NCI-H1436 treated with DMSO at 0.1 percent for 48 hours (cell line): ENCODE measurements at places on chromosomes 12 and 14.
A peak's percentile ranks its signal among the peaks of the same experiment; 100 is the strongest.

- no peak for DNase-seq
Observed at GRCh38 chr12:49674318-49674981, 32.8 kb downstream of the FMNL3 start.

DNA sequence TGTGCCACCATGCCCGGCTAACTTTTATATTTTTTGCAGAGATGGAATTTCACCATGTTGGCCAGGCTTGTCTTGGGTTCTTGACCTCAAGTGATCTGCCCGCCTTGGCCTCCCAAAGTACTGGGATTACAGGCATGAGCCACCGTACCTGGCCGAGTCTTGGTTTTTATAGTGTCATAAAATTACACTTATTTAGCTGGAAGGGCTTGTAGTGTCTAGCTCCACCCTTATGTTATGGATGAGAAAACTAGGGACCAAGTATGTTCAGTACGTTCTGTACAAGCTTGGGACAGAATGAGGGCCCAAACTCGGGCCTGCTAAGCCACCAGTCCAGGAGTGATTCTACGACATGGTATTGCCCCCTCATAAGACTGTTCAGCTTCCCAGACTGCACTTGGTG lies 35.1 kb downstream of the SYNE2 start:
- no peak for DNase-seq

DNA sequence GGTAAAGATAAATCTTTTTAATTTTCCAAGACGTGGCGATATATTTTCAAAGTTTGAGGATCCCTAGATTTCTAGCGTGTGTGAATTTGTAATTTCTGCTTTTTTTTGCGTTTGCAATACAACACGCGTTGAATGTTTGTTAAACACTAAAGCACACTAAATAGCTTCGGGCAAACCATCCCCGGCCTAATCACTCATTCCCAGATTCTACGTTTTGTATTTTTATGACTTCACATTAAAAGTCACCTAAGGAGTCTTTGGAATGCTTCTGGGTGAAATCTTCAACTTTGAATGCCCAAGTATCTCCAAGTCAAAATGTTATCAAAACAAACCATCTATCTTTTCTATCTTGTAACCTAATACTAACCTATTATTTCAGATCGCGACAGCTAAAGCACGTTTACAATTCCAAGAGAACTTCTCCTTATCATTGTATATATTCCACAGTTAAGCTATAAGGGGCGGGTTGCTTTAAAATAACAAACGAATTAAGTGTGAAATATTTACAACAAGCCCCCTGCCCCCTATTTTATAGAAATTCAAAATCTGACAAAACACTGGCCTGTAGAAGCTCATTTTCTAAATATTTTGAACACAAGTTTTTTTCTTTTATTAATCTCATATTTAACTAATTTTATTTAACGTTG lies 1.1 kb downstream of the ALX1 start:
- no peak for DNase-seq

GRCh38 chr14:100176811-100177327 lies 17.4 kb upstream of the DEGS2 start:
- DNase-seq = no peak

DNA sequence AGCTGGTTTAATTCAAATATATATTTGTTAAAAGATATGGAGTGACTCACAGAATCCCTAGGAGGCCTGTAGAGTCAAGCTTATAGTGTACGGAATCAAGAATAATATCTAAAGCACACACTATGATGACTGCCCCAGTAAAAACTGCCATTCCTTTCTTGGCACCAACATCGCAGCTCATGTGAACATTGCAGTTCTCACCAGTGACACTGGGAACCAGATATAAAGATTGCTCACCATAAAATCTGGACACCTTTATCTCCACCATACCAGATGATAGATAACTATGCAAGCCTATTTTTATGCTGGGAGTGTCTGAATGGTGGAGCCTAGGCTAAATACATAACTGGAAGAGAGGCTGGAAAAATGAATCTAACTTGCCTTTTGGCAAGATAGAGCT lies 463.9 kb upstream of the TBX3 start:
- no peak for DNase-seq

GRCh38 chr14:90569201-90569600 lies 172.4 kb downstream of the CALM1 start:
- DNase-seq = no peak

GRCh38 chr12:122208073-122208820 lies 4.7 kb downstream of the B3GNT4 start:
- DNase-seq = no peak

- no peak for DNase-seq
Observed at GRCh38 chr14:59905188-59905587, 14.8 kb upstream of the LRRC9 start.

GRCh38 chr12:53274445-53274844 lies 6.3 kb downstream of the ESPL1 start:
- no peak for DNase-seq

DNA sequence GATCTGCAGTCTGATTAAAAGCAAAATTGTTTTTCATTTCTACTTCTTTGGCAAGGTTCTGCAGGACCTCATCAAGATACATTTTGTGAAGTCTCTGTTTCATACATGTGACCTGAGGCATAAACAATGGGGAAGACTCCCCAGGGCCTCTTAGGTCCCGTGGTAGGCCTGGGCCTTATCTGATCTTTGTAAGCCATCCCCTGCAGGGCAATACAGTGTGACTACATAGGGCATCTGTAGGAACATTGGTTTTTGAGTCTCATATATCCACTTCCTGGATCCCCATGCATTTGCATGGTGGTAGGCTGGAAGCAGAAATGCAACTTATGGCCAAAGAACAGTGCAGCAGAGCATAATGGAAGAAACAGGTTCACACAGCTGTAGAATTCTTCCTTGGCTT lies 6.0 kb downstream of the FAR2 start:
- no peak for DNase-seq

GRCh38 chr12:84089356-84089755 lies 823.2 kb downstream of the SLC6A15 start:
- DNase-seq = no peak

- no peak for DNase-seq
Observed at GRCh38 chr12:16515666-16516065, 90.3 kb downstream of the LMO3 start.

GRCh38 chr12:58980768-58981167 lies 60.5 kb upstream of the LRIG3 start:
- DNase-seq = no peak

DNA sequence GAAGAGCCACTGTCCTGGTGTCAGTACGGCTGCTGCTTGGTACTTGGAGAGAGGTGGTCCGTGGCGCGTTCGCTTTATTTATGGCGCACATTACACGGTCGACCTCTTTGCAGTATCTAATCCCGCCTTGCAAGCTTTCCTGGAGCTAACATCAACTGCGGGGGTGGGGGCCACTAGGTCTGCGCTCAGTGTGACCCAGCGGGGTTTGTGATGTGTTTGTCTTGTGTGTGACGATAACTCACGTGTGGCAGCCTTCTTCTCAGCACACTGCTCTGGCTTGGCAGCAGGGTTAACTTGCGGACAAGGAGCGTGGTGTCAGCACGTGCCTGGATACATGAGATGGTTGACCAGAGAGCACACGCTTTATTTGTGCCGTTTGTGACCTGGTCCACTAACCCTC lies 122.2 kb upstream of the RTL1 start:
- no peak for DNase-seq

- DNase-seq = no peak
Observed at GRCh38 chr14:52031781-52032180, 37.1 kb downstream of the NID2 start.

- no peak for DNase-seq
Observed at GRCh38 chr14:39563361-39563760, 131.1 kb upstream of the FBXO33 start.

DNA sequence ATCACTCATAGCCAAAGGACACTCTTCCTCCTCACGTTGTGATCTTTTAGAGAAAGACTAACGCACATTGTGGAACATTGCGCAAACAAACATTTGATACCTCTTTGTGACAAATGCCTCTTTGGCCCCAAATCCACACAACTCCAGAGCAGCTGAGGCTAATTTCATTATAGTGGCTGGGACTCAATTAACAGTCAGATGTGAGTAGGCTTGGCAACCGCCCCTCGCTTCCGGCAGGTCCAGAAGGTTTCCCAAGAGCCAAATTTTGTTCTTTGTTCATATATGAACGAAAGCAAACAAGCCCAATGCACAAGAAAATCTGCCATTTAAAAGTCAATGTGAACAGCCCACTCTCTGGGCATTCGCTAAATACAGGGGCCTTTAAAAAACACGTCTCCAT lies 273.9 kb downstream of the GLT1D1 start:
- peak; percentile 15 for DNase-seq

GRCh38 chr14:68627868-68628604 lies 164.8 kb downstream of the ZFP36L1 start:
- DNase-seq = no peak

- DNase-seq = no peak
Observed at GRCh38 chr12:14514154-14514842, 53.4 kb downstream of the PLBD1 start.

DNA sequence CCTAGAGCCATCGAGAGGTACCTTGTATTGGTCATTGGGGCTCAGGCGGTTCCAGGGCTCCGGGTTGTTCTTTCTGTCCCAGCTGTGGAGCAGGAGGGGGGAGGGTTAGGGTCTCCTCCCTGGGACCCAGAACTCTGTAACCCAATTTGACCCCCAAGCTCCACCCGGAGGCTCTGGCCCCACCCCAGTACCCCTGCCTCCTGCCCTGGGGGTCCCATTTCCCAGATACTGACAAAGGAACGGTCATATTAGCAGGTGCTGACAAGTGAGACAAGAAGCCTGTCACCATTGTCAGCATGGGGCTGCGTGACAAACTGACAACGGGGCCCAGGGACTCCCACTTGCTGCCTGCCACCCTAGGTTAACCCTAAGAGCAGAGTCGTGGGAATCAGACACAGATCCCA lies 6.2 kb downstream of the SHMT2 start:
- DNase-seq = no peak

DNA sequence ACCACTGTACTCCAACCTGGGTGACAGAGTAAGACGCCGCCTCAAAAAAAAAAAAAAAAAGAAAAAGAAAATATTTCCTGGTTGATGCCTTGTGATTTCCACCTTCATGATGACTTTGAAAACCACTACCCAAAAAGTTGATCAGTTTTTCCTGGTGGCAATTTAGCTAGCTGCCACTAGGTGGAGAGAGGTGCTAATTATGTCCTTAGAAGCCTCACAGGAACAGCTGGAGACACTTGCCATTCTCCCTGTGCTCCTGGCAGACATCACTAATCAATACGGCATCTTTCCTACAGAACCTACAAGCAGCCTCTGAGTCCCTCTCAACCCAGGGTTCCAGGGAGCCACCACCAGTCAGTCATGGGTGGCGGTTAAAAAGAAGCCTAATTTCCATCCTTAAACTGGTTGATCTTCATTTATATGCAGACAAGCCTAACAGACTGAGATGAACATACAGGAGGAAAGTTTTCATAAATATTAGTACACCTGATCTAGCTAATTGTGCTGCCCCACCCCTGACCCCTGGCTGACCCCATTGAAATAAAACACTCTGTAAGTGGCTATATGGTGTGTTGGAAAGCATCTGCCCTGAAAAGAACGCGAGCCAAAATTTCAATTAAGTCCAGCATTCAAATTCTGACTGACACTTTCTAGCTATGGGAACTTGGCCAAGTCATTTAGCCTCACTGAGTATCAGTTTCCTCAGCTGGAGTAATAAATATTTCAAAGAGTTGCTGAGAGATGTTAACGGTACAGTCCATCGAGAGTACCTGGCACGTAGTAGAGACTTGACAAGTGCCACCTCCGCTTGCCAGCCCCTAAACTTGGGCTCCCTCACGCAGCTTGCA lies 6.2 kb upstream of the OAS1 start:
- no peak for DNase-seq
